Substantia nigra (tissue), 51 donors: ENCODE measurements at places on chromosomes 6 and 20.

DNA sequence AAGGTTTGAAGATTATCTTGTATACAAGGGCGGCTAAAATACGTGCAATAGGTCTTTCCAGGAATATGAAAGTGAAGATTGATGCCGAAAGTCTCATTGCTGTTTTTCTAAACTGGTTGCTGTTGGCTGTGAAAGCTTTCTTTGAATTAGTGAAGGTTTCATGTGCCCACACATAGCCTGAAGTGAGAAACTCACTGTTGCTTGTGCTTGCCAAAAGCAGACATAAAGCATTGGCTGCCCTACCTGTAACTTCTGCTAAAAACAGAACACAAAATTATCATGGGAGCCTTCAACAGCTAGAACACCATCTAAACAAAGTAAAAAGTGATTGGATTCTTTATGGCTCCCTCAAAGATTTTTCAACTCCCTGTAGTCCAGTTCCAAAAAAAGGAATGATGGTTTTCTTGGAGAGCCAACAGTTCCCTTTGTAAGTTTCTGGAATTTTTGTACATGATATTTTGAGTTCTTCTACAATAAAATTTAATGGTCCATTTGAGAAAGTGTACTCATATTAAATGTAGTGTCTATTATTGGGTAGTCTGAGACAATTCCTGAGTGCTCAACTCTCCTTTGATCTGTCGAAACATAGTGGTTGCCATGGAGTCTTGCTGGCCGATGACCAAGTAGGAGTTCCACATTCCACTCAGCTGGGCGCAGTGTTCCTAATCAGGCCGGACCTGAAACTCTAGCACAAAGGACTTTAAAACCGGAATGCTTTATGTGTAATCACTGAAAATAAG, 68.5 kb downstream of the PLEKHG1 start:
- DNase-seq = no peak

DNA sequence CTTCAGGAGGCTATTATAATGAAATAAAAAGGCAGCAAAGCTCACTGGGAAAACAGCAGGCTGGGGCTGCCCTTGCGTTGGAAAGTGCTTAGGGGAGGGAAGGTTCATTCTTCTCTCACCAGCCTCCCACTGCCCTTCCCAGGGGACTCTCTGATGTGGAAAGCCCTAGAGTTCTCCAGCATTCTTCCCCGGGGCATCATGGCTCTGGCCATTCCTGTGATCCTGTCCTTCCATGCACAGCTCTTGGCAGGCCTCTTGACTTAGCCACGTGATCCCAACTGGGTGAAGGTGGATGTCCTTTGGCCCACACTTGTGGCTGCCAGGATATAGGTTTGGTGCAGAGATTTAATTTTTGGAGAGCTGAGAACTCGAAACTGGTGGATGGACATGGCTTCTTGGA, 58.0 kb upstream of the ZNF831 start:
- DNase-seq = no peak

DNA sequence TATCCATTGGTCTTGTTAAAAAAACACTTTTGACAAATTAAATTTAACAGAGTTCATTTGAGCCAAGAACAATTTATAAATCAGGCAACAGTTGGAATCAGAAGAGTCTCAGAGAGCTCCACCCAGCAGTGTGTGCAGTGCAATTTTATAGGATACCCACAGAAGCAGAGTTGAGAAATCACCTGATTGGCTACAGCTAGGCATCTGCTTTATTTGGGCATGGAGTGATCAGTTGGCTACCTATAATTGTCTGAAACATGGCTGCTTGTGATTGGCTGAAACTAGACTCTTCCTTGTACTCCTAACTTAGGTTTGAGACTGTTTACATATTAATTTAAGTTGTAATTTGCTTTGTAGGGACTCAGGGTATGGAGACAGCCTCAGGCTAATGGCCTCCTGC, 12.0 kb downstream of the PGK2 start:
- no peak for DNase-seq

- no peak for DNase-seq
Measured at GRCh38 chr6:150068720-150069648, at the start of gene ULBP3. Gene ULBP3 (minus strand): TSS chr6:150069121. CDS start chr6:150069066, 55 bp downstream.

DNA sequence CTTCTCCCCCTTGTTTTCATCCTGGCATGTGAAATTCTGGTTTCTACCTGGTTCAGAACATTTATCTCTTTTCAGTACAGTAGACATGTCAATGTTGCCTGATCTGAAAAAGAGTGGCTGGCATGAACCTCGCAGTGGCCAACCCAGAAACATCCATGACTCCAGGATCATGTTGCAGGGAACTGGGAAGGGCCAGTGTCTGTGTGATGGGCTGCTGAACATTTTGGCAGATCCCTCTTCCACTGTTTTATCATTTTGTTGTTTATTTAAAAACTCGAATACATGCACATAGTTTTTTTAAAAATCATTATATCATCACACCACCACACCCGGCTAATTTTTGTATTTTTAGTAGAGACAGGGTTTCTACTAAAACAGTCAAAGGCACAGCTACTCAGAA, 19.0 kb downstream of the WFDC3 start:
- DNase-seq = no peak

GRCh38 chr6:150761771-150762170, 103.7 kb upstream of the MTHFD1L start:
- no peak for DNase-seq

GRCh38 chr6:170075659-170076223, 215.1 kb downstream of the DLL1 start:
- no peak for DNase-seq

DNA sequence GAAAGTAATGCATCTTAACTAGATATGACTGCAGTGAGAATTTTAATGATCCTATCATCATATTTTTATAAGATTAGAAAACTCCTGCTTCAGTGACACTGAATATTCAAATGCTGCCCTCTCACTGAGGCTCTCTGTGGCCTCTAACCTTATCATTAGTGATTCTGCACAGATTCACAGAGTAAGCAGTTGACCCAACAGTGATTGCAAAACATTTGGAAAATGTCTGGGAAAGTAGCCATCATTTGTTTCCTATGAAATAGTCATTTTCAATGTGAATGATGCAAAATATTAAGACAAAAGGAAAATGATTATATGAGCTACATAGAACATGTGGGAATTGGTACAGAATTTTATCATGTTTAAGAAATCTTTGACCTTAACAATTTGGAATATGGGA, 210.3 kb downstream of the TBX18 start:
- DNase-seq = no peak

GRCh38 chr6:15966000-15966520, 162.8 kb upstream of the MYLIP start:
- no peak for DNase-seq

DNA sequence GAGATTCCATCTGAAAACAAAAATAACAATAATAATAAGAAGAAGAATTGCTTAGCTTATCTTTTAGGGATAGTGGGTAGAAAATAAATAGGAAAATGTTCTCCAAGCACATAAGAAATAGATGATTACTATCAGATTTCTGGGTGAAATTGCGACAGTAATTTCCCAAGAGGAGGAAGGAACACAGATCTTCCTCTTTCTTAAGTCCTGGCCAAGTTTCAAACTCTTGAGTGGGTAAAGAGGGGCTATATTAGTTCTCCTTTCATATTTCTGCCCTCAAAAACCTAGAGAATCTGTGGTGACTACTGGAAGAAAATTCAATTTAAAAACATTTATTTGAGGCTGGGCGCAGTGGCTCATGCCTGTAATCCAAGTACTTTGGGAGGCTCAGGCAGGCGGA, 63.7 kb downstream of the PHACTR2 start:
- DNase-seq = no peak

DNA sequence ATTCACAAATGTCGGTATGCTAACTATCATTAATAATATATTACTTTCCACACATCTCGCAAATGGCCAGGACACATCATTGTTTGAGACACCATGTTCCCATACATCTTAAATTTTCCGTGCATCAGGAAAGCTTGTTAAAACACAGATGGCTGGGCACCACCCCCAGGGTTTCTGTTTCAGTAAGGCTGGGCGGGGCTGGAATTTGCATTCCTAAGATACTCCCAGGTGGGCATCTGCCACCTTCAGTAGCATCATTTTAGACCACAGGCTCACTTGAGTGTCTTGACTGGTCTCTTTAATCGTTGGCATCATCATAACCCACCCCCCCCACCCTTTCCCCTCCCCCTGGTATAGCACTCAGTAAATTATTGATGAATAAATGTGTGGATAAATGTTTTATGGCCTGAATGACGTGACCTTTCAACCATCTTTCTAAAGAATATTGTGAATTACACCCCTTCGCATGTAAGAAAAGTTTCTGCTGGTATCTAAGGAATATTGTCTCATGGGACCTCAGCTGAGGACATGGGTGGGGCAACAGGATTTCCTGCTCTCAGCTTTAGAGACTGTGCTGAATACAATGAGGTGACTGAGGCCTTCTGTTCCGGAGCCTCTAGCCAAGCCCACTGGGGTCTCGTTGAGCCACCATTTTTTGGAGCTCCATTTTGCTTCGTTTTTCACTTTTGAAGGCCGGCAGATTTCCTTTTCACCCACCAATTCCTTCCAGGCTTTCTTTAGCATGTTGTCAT, 124.1 kb upstream of the NEDD9 start:
- DNase-seq = no peak

- DNase-seq = no peak
Measured at GRCh38 chr6:97128507-97128906, 154.5 kb downstream of the MMS22L start.

GRCh38 chr6:97812940-97813339, 529.9 kb upstream of the MMS22L start:
- no peak for DNase-seq

- DNase-seq = no peak
Measured at GRCh38 chr6:17957498-17957897, 29.9 kb downstream of the KIF13A start.

DNA sequence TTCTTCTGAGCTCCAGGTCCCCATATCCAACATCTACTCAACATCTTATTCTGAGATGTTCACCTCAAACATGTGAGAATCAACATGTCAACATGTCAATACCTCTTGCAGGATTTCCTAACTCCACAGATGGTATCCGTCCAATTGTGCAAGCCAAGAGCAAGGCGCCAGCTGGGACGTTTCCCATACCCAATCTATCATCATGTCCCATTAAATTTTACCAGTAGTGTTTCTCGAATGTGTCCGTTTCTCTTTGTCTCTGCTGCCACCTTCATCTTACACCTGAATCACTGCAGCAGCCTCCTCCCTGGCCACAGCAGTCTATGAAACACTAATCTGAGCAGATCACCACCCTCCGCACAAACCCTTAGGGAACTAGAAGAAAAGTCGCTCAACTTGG, 78.0 kb upstream of the RPS6KA2 start:
- no peak for DNase-seq

GRCh38 chr6:39143238-39143930, 28.4 kb upstream of the SAYSD1 start:
- no peak for DNase-seq

- no peak for DNase-seq
Measured at GRCh38 chr20:60467771-60468170, 509.5 kb downstream of the CDH26 start.

- no peak for DNase-seq
Measured at GRCh38 chr20:13857961-13858360, 73.1 kb downstream of the NDUFAF5 start.

GRCh38 chr6:7228662-7229375, 84.2 kb downstream of the SSR1 start:
- no peak for DNase-seq
